Stimulated activated CD8-positive, alpha-beta memory T cell treated with anti-CD3 and anti-CD28 coated beads, Interleukin-4, amount 100 ng/mL, for 1 hour (primary cell): ENCODE measurements at places on chromosomes 4 and X.

GRCh38 chr4:2472187-2472586 is 3.3 kb downstream of the RNF4 start:
- DNase-seq = no peak

GRCh38 chrX:115134382-115134781 is 54.8 kb upstream of the RBMXL3 start:
- no peak for DNase-seq

GRCh38 chr4:105896461-105896942 is 1.2 kb downstream of the NPNT start:
- DNase-seq = no peak

- no peak for DNase-seq
Observed at GRCh38 chr4:117249333-117249732, 164.0 kb upstream of the TRAM1L1 start.

GRCh38 chr4:179352221-179352620 is 1910.0 kb upstream of the AGA start:
- DNase-seq = no peak

DNA sequence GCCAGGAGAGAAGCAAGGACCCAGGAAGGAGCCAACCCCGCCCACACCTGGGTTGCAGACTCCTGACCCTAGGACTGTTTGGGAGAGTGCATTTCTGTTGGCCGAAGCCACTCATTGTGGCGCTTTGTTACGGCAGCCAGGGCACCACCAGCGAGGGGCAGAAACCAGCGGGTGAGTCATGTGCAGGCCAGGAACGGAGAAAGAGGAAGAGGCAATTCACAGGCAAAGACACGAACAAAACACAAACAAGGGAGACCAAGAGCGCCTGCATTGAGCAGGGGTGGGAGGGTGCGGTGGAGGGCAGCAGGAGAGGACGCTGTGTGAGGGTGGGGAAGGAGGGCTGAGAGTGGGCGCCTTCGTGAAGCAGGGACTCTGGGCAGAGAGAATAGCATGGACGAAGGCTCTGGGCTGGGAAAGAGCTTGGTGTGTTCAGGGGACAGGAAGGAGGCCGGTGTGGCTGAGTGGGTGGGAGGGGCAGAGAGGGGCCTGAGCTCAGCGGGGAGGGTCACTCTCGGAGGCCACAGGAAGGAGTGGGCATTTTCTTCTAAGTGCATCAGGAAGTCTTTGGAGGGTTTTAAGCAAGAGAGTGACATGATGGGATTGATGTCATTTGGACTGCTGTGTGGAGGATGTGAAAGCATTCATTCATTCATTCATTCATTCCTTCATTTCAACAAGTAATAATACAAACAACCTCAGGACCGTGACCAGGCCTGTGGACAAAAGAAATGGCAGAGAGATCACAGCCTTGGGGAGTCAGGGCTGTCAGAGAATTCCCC is 12.2 kb upstream of the WFS1 start:
- DNase-seq = no peak

DNA sequence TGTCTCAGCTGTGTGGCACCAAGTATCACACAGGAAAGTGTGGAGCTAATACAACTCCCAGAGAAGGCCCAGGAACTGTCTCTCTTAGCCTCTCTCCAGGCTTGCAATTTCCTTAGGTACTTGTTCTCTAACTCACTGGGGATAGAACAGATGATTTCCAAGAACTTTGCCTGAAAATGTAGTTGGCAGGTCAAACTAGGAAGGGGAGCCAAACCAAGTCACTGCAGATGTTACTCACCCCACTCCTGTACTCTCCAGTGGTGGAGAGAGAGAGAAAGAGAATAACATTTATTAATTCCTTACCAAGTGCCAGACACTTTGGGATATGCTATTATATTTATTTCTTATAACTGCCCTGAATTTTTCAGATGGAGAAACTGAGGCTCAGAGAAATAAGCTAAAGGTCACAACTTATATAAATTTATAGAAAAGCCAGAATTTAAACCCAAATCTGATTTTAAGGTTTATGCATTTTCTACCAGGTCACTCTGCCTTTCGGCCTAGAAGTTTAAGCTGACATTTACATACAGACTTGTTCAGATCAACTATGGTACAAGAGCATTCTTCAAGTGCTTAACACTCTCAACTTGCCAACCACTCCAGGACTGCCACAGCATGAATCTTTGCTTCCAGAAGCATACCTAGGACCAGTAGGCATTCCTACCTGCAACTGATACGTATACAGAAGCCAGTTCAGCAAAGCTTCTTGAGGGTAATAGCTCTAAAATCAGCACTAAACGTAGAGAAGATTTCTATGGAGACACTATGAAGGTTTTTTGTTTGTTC is 248.6 kb upstream of the ETNPPL start:
- no peak for DNase-seq

DNA sequence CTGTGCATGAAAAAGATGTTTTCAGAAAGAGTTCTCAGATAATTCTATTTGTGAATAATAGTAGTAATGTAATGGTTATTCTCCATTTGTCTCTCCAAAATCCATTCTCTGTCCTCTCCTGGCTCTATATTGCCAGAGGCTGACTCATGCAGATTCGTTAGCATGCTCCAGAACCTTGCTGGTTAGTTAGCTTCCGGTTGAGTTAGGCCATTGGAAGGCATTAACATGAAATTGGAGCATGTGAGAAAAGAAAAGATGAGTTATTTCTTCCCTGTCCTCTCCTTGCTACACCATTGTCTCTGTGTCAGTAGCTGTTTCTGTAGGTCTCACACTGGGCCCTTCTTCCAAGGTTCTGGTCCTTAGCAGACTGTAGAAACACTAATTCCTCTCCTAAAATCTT is 23.5 kb upstream of the PRDM8 start:
- DNase-seq = no peak

DNA sequence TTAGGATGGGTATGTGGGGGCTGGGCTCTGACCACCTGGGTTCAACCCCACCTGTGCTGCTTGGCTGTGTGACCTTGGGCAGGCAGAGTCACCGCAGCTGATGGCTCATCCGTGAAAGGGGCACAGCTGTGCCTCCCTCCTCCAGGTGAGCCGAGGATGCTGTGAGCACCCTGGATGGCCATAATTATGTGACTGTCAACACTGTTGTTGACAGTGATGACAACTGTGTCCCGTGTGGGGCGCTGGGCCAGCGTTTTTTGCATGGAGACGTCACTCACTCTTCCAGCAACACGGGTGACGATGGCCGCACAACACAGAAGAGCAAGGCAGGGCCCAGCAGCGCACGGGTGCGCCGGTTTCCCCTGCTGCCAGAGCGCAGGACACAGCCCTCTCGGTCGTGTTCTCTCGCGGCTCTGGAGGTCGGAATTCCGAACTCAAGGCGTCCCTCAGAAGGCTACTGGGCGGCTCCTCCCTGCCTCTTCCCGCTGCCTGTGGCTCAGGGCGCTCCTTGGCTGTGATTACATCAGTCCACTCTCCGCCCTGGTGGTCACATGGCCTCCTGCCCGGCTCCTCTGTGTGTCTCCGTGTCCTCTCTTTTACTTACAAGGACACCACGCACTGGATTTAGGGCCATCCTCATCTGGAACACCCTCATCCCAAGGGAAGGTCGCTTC is 1.3 kb downstream of the SH3TC1 start:
- DNase-seq = no peak

- DNase-seq = no peak
Observed at GRCh38 chr4:121728066-121728465, 31.3 kb upstream of the ANXA5 start.

GRCh38 chrX:7216981-7217587 is 69.1 kb upstream of the PUDP start:
- DNase-seq = no peak

- no peak for DNase-seq
Observed at GRCh38 chr4:176781739-176782100, 11.0 kb downstream of the VEGFC start.

DNA sequence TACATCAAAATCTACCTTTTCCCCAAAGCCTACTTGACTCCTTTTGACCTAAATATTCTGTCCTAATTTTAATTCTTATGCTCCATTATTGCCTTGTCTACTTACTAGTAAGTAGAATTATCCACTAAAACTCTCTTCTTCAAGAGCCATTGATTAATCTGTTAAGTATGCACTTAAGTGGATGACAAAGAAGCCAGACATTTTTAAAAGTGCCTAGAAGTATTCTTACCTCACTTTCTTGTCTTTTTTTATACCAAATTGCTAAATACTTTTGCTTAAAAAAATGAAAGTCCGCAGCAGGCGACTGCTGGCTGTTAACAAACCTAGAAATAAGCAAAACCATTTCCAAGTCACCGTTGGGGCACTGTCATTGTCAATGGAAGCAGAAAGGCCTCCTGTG is 20.1 kb upstream of the FRMPD4 start:
- no peak for DNase-seq

GRCh38 chr4:187414716-187415115 is 580.9 kb upstream of the ZFP42 start:
- DNase-seq = no peak

DNA sequence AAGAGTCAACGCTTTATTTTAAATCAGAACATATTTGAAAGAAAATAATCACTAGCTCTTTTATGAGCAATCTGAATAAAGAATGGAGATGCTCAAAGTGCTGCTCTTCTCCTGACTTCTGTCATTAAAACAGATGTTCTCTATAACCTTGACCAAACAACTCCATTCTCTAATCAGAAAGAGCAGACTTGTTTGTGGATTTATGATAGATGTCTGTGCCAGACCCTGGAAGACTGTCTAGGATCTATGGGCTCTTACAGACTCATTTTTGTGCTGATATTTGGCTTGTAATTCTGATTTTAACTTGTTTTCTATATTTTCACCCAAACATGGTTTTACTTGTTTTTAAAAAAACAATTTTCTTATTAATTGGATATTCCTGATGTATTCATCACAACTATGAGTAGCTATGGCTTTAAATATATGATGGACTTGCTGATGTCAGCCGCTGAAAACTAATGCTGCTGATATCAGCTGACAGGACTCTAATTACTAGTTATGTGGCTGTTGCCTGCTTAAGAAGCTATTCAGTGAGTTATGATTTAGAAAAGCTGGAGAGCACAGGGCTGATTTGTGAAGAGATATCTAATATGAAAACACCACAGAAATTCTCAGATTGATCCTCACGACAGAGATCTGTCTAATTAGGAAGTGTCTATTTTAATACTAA is 31.6 kb upstream of the MAML3 start:
- DNase-seq = no peak

GRCh38 chr4:125710766-125711165 is 396.0 kb downstream of the FAT4 start:
- DNase-seq = no peak

DNA sequence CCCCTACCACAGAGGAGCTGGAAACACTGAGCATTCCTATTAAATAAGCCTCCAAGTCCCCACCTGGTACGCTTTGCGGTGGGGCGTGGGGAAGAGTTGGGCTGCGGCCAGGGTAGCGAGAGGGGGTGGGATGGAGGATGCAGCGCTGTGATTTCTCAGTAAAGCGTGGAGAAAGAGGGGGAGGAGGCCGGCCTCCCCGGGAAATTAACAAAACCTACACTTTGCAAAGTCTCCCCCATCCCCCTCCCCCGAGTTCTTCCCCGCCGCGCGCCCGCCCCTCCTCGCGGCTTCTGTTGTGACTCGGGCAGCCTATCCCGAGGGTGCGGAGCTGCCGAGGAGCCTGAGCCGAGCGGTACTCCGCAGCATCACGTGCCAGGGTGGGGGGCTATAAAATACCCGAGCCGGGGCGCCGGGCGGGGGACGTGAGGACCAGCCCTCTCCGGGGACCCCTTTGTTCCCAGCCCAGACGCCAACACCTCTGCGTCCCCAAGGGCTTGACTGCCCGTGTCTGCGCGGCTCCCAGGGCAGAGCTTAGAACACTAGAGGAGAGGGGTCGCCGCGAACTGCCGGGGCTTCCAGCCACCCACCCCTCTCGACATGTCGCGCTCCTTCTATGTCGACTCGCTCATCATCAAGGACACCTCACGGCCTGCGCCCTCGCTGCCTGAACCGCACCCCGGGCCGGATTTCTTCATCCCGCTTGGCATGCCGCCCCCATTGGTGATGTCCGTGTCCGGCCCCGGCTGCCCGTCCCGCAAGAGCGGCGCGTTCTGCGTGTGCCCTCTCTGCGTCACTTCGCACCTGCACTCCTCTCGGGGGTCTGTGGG is at the start of gene GSX2:
Gene GSX2, plus strand, starts transcription at position 416 of the 827 bp plus-strand sequence. Its CDS starts 182 bp downstream, at position 598.
- DNase-seq = no peak

- no peak for DNase-seq
Observed at GRCh38 chr4:168594121-168594520, 97.3 kb downstream of the PALLD start.

GRCh38 chrX:140141444-140142029 is 176.2 kb upstream of the CXorf66 start:
- DNase-seq = no peak

GRCh38 chr4:39384563-39384962 is 18.4 kb upstream of the RFC1 start:
- DNase-seq = no peak

GRCh38 chr4:26032630-26033317 is 118.8 kb downstream of the SMIM20 start:
- DNase-seq = no peak

- DNase-seq = no peak
Observed at GRCh38 chr4:82823062-82823461, 24.5 kb upstream of the SCD5 start.

GRCh38 chr4:162366146-162366545 is 202.3 kb upstream of the FSTL5 start:
- no peak for DNase-seq

GRCh38 chr4:125016892-125017299 is 297.9 kb upstream of the FAT4 start:
- DNase-seq = no peak

DNA sequence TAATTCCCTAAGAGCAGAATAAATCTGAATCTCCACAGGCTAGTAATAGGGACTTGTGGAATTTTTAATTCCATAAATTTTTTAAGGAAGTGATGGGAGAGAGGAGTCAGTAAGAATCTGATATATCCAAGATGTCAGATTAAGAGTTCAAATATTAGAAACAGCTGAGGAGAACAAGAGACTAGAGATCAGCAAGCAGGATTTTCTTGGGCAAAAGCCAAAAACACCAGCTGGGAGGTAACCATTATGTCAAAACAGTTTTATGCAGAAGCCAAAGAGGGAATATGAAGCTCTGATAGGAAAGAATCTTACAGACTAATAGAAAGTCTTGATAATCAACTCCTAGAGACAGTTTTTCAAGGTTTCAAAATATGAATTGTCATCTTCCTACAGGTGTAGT is 72.2 kb upstream of the RBPJ start:
- DNase-seq = no peak

DNA sequence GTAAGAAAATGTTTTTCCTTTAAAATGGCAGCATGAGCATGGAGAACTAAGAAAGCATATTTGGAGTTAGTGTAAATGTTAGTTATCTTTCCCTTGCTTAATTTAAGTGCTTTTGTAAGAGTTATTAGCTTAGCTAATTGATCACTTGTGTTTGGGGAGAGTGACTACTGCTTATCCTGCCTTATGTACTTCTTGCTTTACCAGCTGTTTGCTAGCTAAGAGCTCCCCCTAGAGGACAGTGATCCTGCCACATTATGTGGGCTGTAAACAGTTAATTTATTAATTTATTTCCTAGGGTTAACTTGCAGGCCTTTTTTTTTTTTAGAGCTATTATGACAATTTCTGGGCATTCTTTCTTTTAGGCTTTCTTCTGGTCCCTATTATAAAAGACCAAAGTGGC is 435.8 kb downstream of the MAGEB5 start:
- no peak for DNase-seq
